ENCODE measurements at places on chromosomes 6 and 20. TPM values are rescaled to one million over a fixed set of nuclear protein-coding genes. Genes with fewer than 3 reads are reported as not detected.

GRCh38 chr6:161557333-161558107 lies 283.7 kb upstream of the AGPAT4 start:
- no peak overlapping the region for H3K27ac ChIP-seq
- H3K4me3 ChIP-seq, result no peak overlapping the region
- no peaks in the 10 kb centered on the region for H3K27me3 ChIP-seq
- peaks cover 11% of the 10 kb centered on the region for H3K36me3 ChIP-seq

DNA sequence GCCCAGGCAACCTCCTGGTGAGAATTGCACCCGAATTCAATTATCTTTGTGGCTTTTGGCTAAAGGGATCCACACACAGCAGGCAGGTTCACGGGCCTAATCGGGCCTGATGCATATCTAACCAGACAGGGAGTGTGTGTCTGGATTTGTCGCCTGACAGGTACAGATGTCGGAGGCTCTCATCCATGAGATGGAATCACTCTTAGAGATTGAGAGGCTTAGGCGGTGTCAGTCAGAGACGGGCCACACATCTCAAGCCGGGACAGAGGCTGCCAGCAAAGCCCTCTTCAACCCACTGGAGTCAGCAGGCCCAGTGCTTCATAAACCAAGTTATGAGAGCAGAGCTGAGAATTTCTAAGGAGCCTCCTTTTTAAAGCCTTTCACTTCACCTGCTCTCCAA lies 247.0 kb downstream of the LRFN2 start:
- no peaks in the 10 kb centered on the region for H3K4me1 ChIP-seq
- H3K27me3 ChIP-seq, result peaks cover 10% of the 10 kb centered on the region
- no peaks in the 10 kb centered on the region for H3K36me3 ChIP-seq
- no peak overlapping the region for H3K27ac ChIP-seq
- DNase-seq, result no peak
- no peak overlapping the region for H3K4me3 ChIP-seq

- no peak for DNase-seq
- no peaks in the 10 kb centered on the region for H3K36me3 ChIP-seq
- H3K4me3 ChIP-seq, result no peak overlapping the region
- H3K27ac ChIP-seq, result no peak overlapping the region
- no peaks in the 10 kb centered on the region for H3K27me3 ChIP-seq
Observed at GRCh38 chr6:79089552-79090404, 11.7 kb upstream of the PHIP start.

- no peaks in the 10 kb centered on the region for H3K4me1 ChIP-seq
- no peaks in the 10 kb centered on the region for H3K27me3 ChIP-seq
- no peak overlapping the region for H3K4me3 ChIP-seq
Observed at GRCh38 chr6:16625291-16626265, 135.7 kb downstream of the ATXN1 start.

DNA sequence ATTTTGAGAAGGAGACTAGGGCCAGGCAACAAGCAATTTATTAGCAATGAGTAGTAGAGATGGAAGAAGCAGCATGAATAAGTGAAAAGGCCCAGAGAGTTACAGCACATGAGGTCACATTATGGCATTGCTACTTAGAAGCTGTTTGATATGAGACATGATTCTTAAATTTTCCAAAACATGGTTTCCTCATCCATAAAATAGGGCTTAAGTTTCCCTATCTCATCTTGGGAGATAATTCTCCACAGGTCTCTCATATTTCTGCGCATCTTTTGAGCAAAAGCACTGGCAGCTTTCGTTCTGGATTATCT lies 656.1 kb downstream of the EPHA7 start:
- no peak overlapping the region for H3K4me3 ChIP-seq
- no peak for DNase-seq
- no peaks in the 10 kb centered on the region for H3K36me3 ChIP-seq

- H3K27me3 ChIP-seq, result peaks cover 44% of the 10 kb centered on the region
- peak overlapping the region; percentile 24 for H3K27ac ChIP-seq
- no peak for DNase-seq
- no peak overlapping the region for H3K4me3 ChIP-seq
- peaks cover 20% of the 10 kb centered on the region for H3K4me1 ChIP-seq
Observed at GRCh38 chr6:1394514-1395463, 5.4 kb downstream of the FOXF2 start.

- peaks cover 7% of the 10 kb centered on the region for H3K27me3 ChIP-seq
- no peak for DNase-seq
- peak overlapping the region; percentile 86 for H3K27ac ChIP-seq
- H3K36me3 ChIP-seq, result no peaks in the 10 kb centered on the region
- peak overlapping the region; percentile 94 for H3K4me3 ChIP-seq
Observed at GRCh38 chr6:145815309-145816274, 997 bp upstream of the FBXO30 start.

- H3K27ac ChIP-seq, result no peak overlapping the region
- H3K36me3 ChIP-seq, result no peaks in the 10 kb centered on the region
- no peaks in the 10 kb centered on the region for H3K4me1 ChIP-seq
Observed at GRCh38 chr6:165178056-165178455, 131.3 kb downstream of the C6orf118 start.

GRCh38 chr6:44221291-44221960 lies 2.0 kb upstream of the SLC29A1 start:
- H3K4me1 ChIP-seq, result peaks cover 62% of the 10 kb centered on the region
- H3K27me3 ChIP-seq, result peaks cover 4% of the 10 kb centered on the region
- peak overlapping the region; percentile 74 for H3K4me3 ChIP-seq
- no peaks in the 10 kb centered on the region for H3K36me3 ChIP-seq

DNA sequence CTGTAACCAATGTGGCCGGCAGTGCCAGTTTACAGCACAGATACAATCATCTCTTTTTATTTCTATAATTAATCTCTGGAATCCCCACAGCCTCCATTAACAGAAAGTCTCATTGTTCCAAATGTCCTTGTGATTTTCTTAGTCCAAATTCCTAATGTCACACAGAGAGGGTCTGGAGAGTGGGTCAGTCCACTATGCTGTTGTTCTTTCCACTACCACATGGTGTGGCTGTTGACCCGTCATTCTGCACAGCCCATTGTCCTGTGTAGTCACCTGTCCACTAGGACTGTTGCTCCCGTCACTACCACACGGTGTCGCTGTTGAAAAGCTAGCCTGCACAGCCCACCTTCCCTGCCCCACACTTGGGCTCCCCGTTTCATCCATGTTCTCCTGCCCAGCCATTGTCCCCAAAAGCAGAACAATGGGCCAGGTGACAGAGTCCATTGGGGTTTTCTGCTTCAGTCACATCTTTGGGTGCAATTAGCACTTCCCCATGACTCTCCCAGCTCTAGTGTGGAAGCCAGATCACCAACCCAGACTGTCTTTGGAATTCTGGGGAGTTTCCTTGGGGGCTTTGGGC lies 8.6 kb upstream of the LBP start:
- no peaks in the 10 kb centered on the region for H3K4me1 ChIP-seq
- H3K36me3 ChIP-seq, result peaks cover 5% of the 10 kb centered on the region
- DNase-seq, result peak; percentile 67
- no peaks in the 10 kb centered on the region for H3K27me3 ChIP-seq
- no peak overlapping the region for H3K27ac ChIP-seq
- no peak overlapping the region for H3K4me3 ChIP-seq

DNA sequence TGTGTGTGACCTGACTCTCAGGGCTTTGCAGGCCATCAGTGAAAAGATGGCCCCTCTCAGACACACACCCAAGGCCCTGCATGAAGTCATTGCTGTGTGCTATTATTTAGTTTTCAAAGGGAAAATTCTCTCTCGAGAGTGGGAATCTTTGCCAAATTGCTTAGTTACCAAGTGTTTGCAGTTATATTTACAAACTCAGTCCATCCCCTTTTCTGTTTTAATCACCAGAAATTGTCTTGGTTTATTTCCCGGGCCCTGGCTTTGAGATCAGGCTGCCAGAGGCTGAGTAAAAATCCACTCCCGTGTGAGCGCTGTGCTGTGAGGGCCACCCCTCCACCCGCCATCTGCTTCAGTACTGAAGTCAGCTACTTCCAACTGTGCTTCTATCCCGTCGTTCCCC lies 163.1 kb downstream of the SOD2 start:
- peaks cover 5% of the 10 kb centered on the region for H3K27me3 ChIP-seq
- no peak overlapping the region for H3K27ac ChIP-seq
- H3K4me1 ChIP-seq, result peaks cover 3% of the 10 kb centered on the region
- H3K4me3 ChIP-seq, result no peak overlapping the region
- H3K36me3 ChIP-seq, result no peaks in the 10 kb centered on the region

DNA sequence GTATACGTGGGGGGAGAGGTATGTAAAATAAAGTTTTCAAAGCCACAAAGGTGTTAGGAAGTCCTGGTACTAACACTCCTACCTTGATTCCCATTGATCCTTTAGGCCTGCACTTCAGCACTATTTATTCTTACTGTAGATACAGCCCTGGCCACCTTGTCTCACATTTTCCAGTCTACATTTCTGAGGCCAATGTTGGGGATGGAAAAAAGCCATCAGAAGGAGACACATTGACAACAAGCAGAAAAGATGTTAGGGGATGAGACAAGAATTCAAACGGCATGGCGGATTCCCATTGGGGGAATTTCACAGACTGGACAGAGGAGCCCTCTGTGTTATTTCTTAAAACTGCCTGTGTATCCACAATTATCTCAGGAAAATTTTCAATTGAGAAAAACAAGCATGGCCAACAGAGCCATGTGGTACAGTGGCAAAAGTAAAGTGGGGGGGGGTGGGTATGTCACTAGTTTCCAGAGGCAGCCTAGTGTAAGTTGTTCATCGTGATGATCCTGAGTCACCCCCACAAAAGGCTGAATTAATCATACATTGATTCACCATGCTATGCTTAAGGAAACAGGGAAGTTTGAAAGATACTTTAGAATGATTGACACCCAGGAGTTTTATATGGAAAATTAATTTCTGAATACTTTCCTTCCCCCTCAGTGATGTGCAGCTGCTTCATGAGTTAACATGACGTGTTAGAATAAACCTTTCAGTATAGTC lies 40.5 kb downstream of the RREB1 start:
- H3K27me3 ChIP-seq, result peaks cover 5% of the 10 kb centered on the region
- peaks cover 55% of the 10 kb centered on the region for H3K4me1 ChIP-seq
- no peak overlapping the region for H3K4me3 ChIP-seq
- H3K36me3 ChIP-seq, result no peaks in the 10 kb centered on the region
- no peak for DNase-seq
- H3K27ac ChIP-seq, result peak overlapping the region; percentile 96

DNA sequence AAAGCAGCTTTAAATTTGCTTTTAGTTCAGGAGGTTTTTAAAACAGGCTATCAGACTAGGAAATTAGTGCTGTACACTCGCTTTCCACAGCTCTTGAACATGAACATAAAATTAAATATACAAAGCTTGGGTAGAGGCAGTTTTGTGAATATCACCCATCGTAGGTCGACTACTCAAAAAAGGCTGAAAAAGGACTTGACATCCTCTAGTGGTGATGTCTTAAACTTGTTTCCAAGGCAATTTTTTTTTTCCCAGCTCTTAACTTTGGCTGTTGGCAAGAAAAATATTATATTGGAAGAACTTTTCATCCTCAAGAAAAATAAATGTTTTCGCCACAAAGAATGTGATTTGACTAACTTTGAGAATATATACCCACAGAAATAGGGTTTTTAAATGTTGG lies 2.9 kb downstream of the MAP7 start:
- no peaks in the 10 kb centered on the region for H3K36me3 ChIP-seq
- H3K4me3 ChIP-seq, result no peak overlapping the region
- DNase-seq, result no peak
- peaks cover 4% of the 10 kb centered on the region for H3K4me1 ChIP-seq
- no peak overlapping the region for H3K27ac ChIP-seq

DNA sequence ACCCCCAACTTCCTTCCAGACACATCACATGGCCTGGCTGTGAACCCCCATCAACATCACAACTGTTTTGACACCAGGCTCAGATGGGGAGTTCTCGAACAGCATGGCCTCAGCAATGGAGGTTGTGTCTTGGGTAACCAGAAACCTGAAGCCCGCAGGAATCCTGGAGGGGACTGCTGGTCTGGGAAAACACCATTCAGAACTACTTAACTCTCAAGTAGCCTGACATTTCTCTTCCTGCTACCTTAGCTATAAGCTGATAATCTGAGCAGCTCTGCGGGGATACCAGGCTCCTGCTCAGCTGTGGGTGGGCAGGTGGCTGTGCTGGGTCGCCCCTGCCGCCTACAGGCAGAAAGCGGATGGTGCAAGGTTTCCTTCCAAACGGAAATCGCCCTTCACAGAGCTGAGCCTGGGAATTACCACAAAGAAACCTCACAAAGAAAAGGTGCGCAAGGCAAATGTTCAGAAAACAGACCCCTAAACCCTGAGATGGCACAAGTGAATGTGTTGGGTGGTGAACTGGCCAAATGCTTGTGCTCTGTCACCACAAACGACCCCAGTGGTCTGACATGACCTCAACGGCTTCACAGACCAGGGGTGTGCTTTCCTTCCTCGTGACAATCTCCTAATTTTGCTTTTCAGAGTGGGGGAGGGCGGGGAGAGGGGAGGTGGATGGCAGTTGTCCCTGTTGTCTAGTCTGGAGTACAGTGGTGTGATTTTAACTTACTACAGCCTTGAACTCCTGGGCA lies 29.5 kb downstream of the SNX5 start:
- peak overlapping the region; percentile 78 for H3K27ac ChIP-seq
- H3K4me3 ChIP-seq, result no peak overlapping the region
- H3K27me3 ChIP-seq, result no peaks in the 10 kb centered on the region
- H3K36me3 ChIP-seq, result peaks cover 17% of the 10 kb centered on the region

DNA sequence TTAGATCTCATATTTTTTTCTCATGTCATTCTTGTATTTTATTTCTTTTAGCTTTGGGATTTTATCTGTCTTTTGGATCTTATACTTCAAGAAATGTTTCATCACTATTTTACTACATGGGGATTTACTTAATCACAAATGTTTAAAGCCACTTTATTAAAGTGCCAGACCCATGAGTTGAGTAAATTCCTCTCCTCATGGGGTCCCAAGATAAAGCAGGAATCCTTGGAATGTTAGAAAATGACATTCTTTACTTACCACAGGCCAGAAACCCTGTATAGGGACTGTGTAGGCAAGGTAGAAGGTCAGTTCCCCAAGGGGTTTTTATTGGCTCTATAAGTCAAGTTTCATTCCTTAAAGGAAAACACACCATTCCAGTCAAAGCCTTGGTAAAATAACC lies 28.4 kb upstream of the OR2J2 start:
- H3K36me3 ChIP-seq, result no peaks in the 10 kb centered on the region
- DNase-seq, result no peak
- no peak overlapping the region for H3K4me3 ChIP-seq
- no peak overlapping the region for H3K27ac ChIP-seq

The GRIK2 gene
- total RNA-seq, result 2.8 TPM

The BCAS4 gene
- total RNA-seq, result 7.6 TPM

The POPDC3 gene
- total RNA-seq, result 5.2 TPM

The HRH3 gene
- not detected for total RNA-seq

The TMEM217 gene
- 5.4 TPM for total RNA-seq
